ENCODE measurements at places on chromosomes 3 and 15.

DNA sequence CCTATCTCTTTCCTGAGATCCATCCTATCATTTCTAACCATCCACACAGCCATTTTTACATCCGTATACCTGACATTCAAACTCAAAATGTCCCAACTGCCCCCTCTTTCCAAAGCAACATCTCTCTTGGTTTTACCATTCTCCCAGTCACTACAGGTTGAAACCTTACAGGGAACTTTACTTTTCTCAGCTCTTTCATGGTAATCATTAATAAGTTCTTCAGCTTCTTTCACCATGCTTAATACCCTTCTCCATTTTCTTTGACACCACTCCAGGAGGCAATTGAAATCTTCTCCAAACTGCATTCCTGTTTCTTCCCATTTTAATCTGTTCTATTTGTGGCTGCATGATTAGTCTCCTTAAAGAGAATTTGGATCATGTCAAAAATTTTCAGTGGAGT, 352.5 kb downstream of the GAP43 start:
- no peak for DNase-seq

DNA sequence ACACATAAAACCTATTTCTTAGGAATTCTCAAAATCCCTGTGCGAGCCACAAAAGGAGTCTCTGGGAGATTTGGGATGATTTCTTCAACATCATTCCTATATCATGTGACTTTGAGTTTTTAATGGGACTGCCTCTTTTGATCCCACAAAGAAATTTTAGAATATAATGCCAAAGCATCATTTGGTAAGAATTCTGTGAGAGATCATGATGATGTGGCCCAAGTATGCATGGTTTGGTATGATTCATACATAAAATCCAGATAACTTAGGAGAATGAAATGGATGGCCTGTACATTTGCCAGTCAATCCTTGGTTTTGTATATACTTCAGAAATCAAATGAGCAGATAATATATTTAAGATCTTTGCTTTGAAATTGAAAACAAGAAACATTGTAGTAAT, 61.3 kb downstream of the UBE2E2 start:
- DNase-seq, result no peak

DNA sequence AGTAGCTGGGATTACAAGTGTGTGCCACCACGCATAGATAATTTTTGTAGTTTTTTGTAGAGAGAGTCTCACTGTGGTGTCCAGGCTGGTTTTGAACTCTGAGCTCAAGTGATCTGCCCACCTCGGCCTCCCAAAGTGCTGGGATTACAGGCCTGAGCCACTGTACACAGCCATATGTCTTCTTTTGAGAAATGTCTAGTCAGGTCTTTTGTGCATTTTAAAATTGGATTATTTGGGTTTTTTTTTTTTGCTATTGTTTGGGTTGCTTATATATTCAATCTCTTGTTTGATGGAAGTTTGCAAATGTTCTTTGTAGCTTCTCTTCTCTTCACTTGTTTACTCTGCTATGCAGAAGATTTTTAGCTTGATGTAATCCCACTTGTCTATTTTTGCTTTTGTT, 6.2 kb upstream of the ARPP19 start:
- DNase-seq, result no peak

DNA sequence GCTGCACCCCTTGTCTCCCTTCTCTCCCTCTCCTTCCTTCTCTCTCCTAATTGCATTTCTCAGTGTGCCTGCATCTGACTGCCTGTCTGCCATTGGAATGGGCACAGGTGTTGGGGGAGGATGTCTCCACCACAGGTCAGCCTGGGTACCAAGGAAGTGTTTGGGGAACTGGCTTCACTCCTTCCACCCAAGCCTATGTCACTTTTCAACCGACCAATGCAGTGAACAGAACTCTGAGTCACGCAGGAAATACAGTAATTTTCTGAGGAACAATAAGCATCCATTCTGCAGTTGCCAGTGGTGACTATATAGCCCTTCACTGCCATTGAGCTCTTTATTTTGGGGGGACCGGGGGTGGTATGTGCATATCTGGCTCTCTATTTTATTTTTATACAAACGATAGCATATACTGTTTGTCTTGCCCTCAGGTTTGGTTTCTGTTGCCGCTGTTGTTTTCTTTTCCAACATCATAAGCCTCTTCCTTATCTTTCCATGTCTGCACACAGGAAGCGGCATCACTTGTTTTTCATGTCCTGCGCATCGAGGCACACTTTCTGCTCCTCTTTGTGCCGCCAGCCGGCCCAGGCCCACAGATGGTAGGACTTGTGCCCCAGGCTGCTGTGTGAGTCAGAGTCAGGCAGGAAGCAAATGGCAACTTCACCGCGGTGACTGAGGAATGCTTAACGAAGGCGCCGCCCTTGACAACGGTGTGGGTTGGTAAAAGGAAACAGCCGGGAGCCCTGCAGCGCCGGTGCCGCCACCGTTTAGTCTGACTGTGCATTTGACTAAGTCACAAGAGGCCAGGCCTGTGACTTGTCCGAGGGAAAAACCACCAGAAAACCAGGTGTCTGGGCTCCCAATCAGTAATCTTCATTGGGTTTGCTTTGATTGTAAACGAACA, 21.1 kb upstream of the CDCP1 start:
- DNase-seq, result peak; percentile 85

- no peak for DNase-seq
Observed at GRCh38 chr3:138775254-138775595, 59.5 kb downstream of the PIK3CB start.

DNA sequence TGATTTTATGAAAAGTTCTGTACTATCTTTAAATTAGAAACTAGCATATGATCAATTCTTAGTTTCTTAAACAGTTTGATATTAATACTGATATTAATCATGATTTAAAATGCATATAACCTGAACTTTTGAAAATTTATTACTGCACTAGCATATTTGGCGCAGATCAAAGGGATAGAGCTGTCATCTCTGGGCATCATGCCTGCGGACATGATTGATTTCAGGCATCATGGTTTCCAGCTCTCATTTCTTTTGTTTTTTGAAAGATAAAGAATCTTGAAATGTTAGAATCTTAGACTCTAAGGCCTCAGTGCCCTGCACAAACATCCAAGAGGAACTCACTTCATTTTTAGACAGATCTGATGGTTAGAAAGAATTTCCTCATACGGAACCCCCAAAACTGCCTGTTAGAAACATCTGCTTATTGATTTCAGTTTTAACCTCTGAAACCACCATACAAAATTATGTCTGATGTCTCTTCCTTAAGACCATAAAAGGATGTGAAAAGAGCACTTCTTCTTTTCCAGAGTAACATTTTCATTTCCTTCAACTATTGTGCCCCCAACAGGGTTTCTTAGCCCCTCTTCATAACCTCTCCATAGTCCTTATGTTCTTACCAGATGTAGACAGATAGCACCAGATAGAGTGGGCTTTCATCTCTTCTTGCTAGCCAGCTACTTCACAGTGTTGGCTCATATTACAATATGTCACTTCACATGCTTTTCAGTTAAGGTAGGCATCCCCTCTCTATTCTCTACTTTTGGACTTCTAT, 110.8 kb downstream of the BBX start:
- DNase-seq, result no peak

GRCh38 chr3:170038434-170039110, 777 bp downstream of the GPR160 start:
- peak; percentile 36 for DNase-seq

DNA sequence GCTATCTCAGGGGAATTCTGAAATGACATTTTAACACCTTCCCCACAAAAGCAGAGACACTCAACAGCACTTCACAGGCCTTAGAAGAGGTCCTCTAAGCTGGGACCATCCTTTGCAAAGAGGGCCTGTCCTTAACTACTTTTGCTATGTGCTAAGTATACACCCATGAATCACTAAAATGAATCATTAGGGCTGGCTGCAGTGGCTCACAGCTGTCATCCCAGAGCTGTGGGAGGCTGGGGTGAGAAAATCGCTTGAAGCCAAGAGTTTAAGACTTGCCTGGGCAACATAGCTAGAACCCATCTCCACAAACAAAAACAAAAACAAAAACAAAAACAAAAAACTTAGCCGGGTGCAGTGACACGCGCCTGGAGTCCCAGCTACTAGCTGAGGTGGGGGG, 53.9 kb upstream of the MELTF start:
- DNase-seq, result peak; percentile 46

DNA sequence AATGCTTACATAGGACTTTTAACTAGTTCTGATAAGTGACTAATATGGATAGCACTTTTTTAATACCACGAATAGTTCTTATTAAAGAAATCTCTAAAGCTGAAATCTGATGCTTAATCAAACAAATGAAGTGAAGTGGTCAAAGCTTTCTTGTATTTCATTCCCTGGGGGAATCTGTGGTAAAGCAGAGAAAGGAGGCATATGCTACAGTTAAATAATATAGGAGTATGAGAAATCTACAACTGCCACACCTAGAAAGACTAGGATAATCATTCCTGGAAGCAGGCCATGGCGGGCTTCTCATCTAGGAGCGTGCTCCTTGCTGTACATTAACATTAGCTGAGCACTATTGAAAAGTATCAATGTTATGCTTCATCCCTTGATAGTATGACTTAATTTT, 835.7 kb downstream of the OTOL1 start:
- DNase-seq, result no peak

DNA sequence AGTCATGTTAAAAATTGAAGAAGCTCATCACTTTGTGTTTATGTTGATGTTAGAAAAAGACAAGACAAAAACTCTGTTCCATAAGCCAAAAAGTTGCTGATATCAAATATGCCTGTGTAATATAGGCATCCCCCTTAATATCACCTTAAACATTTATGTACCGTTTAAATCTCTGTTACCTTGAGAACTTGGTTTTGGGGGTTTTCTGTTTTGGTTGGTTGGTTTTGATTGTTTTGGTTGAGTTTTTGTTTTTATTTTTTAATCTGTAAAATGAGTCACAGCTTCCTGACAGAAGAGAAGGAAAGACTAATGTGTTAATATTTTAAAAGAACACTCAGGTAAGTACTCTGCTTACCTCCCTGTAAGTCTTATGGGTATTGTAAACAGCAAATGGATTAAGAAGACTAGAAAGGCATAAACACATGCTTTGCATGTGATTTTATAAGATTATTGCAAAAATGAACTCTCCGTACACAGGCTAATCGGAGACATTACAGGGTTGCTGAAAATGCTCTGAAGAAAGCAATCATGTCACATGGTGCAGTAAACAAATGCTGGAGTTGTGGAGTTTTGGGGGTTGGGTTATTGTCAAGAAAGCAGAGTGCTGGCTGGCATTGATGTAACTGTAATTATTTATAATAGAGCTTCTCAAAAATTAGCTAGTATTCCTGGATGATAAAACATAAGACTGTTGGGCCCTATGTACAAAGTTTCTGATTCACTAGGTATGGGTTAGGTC, 69.5 kb upstream of the MBNL1 start:
- no peak for DNase-seq

DNA sequence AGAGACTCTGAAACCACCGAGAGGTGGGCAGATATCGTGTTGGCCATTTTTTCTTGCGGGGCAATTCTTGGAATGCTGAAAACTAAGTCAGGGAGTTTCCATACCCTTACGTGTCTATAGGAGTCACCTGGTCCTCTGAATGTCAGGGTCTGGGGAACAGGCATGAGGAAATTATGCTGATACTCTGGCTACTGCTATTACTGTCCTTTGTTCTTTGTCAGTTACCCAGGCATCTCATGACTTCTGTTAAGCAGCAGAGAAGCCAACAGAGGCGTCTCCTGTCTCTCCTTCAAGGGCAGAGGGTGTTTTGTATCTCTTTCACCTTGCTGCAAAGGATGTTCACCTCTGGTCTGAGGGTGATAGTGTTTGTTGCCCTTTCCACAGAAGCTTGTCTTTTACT, 559.5 kb upstream of the CCDC54 start:
- DNase-seq, result no peak

DNA sequence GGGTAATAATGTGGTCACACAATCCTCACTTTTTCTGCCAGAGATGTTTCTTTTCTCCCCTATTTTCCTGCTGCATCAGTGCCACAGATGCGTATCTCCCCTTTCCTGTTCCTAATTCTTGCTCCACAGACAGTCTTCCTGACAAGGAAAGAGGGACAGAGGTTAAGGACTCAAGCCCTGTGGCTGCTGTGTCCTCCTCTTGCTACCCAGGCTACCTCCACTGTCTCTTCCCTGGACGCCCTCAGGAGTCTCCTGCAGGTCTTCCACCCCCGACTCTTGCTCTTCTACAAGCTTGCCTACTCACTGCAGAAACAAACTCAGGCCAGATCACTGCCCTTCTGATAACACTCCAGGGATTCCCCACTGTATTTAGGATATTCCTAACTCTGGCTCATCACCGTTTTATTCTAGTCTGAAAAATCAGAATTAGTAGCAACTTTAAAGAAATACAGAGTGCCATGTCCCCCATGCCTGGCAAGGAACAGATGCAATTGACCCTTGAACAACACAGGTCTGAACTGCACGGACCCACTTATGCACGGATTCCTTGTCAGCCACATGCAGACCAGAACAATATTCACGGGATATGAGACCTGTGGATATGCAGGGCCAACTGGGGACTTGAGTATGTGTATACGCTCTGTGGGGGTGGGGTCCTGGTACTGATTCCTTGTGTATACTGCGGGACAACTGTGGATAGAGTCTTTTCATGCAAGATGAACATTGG, 151.8 kb downstream of the GHSR start:
- no peak for DNase-seq

DNA sequence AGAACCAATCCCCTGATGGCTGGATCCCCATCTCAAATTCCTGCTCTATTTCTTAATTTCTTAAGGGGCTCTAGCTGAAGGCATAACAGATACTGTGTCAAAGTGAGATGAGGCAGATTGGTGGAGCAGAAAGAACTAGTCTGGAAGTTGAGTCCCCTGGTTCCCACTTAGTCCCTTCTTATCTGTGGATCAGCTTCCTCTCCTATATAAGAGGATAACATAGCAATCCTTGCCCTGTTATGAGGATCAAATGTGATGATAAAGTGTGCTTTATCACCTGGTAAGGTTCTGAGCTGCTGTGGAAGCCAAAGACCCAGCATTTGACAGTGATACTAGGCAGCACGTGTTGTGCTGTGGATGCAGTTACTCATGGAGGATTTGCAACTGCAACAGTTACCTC, 8.1 kb upstream of the SIN3A start:
- no peak for DNase-seq

- DNase-seq, result no peak
Observed at GRCh38 chr3:136184703-136185102, 11.4 kb downstream of the MSL2 start.

- peak; percentile 73 for DNase-seq
Observed at GRCh38 chr15:76973362-76973743, 21.6 kb upstream of the PSTPIP1 start.

GRCh38 chr3:85081191-85081906, 122.6 kb downstream of the CADM2 start:
- DNase-seq, result no peak

Data from activated T-cell treated with anti-CD3 and anti-CD28 coated beads, Interleukin-2, amount 50 U/mL, for 72 hours (primary cell).